T follicular helper cell (primary cell): ENCODE measurements at places on chromosomes 3 and 15.

GRCh38 chr3:127775398-127776109 is 46.8 kb downstream of the MGLL start:
- DNase-seq, result no peak

- no peak for DNase-seq
Observed at GRCh38 chr3:36211652-36211999, 168.7 kb upstream of the STAC start.

DNA sequence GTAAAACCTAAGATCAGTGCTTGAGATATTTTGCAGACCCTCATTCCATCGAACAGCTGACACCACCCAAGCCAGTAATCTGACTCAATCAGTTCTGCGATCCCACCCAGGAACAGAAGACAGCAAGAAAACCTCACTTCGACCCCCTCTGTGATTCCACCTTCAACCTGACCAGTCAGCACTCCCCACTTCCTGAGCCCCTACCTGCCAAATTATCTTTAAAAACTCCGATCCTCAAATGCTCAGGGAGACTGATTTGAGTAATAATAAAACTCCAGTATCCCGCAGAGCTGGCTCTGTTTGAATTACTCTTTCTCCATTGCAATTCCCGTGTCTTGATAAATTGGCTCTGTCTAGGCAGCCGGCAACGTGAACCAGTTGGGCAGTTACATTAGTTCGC is 25.7 kb upstream of the CLDN16 start:
- no peak for DNase-seq

DNA sequence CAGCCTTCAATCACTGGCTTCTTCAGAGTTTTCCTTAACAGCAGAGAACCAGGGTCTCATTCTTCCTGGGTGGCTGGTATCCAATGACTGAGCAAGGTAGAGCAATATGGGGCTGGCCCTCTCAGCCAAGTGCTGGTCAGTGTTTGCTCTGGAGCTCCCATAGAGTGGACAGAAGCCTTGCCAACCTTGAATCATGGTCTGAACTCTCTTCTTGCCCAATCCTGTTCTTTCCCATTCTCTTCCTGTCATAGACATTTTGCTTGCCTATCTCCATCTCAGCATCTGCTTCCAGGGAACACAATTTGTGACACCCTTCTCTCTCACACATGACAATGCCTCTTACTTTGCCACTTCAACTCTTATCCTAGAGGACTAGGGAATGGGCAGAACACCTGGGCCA is 245.6 kb upstream of the PEX5L start:
- no peak for DNase-seq

DNA sequence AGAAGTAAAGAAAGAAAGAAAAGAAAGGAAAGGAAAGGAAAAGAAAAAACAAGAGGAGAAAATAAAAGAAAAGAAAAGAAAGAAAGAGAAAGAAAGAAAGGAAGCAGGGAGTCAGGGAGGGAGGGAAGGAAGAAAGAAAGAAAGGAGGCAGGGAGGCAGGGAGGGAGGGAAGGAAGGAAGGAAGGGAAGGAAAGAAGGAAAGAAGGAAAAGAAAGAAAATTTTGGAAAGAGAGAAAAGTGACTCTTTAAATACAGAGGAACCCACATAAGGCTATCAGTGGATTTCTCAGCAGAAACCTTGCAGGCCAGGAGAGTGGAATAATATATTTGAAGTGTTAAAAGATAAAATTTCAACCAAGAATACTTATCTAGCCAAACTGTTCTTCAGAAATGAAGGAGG is 44.2 kb upstream of the GNB4 start:
- DNase-seq, result no peak

GRCh38 chr3:76024640-76025039 is 239.3 kb upstream of the ZNF717 start:
- no peak for DNase-seq

GRCh38 chr15:74545086-74545485 is 4.1 kb downstream of the ARID3B start:
- DNase-seq, result no peak

DNA sequence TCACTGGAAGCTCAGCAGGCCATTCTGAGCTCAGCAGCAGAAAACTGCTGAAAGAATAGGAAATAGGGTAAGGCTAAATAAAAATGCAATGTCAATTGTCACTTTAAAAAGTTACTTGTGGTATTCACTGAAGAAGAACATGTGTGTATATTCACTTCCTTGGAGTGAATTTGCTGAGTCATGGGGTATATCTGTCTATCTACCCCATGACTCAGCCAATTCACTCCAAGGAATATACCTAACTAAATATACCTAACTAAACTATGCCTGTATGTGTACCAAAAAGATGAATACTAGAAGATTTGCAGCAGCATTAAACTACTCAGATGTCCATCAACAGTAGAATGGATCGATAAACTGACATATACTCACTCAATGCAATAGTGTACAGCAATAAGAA is 69.5 kb upstream of the KCNAB1 start:
- no peak for DNase-seq

GRCh38 chr3:138253609-138254008 is 66.5 kb downstream of the ARMC8 start:
- DNase-seq, result no peak

DNA sequence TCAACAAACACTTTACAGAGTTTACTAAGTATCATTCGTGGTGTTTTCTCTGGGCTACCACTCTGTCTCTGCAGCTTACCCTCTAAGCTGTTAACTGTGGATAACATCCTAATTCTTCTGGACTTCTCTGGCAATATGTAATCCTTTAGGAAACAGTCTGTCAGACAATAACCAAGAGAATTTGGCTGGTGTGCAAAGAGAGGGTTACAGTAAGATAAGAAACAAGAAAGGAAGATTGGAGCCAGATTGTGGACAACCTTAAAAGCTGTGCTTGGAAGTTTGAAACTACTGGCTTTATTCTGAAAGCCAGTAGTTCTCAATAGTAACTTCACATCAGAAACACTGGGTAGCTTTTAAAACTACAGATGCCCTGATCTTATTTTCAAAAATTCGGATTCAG is 778 bp downstream of the ARL6 start:
- no peak for DNase-seq

DNA sequence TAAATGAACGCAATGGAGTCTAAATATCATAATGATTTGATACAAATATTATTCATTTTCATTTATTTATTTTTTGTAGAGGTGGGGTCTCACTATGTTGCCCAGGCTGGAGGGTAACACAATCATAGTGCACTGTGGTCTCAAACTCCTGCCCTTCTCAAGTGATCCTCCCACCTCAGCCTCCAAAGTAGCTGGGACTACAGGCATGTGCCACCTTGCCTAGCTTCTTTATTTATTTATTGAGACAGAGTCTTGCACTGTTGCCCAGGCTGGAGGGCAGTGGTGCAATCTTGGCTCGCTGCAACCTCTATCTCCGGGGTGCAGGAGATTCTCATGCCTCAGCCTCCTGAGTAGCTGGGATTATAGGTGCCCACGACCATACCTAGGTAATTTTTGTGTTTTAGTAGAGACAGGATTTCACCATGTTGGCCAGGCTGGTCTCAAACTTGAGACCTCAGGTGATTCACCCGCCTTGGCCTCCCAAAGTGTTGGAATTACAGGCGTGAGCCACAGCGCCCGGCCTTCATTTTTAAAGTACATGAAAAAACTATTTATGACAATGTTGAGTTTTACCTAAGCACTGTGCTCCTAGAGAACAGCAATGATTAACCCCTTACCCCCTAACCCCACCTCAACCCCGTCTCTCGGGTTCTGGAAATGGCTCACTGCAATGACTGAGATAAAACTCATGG is 4.0 kb upstream of the AEN start:
- DNase-seq, result no peak

DNA sequence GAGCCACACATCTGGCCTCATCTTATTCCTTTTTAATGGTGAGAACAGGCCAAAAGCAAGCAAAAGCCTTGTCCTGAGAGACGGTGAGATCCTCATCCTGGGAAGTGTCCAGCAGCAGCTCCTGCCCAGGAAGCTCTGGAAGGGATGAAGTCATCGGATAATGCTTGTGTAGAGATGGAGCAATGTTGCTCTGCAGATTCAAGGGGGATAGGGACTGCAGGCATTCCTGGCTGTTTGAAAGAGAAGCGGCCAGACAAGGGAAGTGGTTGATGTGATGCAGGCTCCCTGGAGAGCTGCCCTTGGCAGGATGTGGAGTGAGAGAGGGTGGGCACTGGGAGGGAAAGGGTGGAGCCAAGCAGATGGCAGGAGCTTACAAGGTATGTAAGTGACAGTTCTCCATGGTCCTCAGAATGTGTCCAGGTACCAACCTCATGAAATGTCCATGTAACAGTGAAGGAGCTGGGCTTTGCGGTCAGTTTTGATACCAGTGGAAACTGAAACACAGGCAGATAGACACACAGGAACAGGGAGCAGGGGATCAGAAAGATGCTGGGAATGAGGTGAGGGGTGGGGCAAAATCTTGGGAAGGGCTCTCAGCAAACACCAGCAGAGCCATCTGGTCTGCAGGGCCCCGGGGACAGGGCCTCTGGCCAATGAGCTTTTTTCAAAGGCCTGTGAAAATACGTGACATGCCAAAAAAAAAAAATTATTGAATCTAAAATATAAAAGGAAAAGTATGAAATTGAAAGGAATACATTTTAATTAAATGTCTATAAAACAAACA is 32.2 kb upstream of the LACTB start:
- no peak for DNase-seq

DNA sequence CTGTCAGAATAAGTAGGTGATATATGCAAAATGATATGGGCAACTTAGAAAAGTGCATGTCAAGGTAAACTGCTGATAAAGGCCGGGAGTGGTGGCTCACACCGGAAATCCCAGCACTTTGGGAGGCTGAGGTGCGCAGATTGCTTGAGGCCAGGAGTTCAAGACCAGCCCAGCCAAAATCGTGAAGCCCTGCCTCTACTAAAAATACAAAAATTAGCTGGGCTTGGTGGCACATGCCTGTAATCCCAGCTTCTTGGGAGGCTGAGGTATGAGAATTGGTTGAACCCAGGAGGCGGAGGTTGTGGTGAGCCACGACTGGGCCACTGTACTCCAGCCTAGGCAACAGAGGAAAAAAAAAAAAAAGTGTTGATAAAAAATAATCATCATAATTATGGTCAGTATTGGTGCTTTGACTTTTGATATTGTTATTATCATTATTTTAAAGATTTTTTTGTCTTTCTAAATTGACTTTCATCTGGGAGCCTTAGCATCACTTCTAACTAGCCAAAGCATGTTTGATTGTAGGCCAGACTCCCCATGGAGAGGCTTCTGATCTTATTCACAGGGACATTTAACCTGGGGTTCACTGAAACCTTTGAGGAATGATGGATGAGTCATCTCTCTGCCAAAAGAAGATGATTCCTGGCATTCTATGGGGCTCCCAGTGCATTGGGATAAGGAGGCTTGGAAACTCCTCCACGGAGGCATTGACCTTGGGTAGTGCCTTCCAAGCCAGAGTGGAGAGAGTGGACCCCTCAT is 5.6 kb downstream of the ZBTB38 start:
- no peak for DNase-seq

- DNase-seq, result peak; percentile 40
Observed at GRCh38 chr3:36893137-36893557, 51.7 kb downstream of the TRANK1 start.

DNA sequence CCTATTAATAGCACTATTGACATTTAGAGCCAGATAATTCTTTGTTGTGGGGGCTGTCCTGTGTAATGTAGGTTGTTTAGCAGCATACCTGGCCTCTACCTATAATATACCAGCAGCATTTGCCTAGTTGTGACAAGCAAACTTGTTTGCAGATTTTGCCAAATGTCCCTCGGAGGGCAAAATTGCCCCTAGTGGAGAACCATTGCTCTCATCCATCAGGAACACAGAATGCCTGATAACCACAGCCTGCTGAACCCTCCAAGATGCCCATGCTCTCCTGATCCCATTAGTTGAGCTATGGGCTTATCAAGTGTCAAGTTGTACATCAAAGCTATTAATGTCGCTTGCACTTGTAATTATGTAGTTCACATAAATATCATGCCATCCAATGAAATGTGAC is 15.0 kb upstream of the KBTBD8 start:
- DNase-seq, result no peak

DNA sequence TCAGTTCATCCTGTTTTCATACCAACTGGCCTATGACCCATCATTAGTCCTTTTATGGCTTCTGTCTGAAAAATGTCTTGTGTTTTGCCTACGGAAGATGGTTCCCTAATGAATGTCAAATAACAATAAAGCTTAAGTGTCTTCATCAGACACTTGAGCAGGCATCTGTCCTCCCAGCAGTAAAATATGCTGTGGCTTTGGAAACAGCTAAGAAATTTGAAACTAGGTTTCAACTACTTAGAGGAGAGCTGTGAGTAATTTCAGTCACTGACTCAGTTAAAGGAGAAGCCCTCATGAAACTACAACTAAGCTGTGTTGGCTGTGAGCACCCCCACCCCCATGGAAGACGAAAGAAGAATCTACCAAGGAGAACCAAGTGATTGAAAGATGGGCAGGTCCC is 409.4 kb upstream of the PPP2R3A start:
- DNase-seq, result no peak

GRCh38 chr3:10234526-10235230 is 13.6 kb upstream of the TATDN2 start:
- DNase-seq, result no peak

DNA sequence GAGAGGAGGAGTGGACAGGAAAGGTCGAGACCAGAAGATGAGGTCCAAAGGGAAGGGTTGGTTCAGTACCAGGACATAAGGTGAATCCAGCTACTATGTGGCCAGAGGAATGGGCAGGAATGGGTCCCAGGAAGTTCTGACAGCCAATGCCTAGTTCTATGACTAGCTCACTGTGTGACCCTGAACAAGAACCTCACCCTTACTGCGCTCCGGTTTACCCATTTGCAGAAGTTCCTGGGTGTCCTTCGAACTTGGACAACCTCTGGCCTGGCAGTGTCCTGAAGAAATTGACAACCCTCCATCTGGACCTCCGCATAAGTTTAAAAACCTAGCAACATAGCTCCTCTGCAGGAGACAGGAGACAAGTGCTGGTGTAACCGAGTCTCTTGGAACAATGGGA is 12.2 kb upstream of the PSTPIP1 start:
- DNase-seq, result no peak

- no peak for DNase-seq
Observed at GRCh38 chr3:70189884-70190473, 122.5 kb downstream of the MDFIC2 start.

GRCh38 chr15:65434201-65434600 is 11.5 kb upstream of the IGDCC4 start:
- no peak for DNase-seq

- DNase-seq, result no peak
Observed at GRCh38 chr15:58407236-58407775, 24.5 kb upstream of the LIPC start.

DNA sequence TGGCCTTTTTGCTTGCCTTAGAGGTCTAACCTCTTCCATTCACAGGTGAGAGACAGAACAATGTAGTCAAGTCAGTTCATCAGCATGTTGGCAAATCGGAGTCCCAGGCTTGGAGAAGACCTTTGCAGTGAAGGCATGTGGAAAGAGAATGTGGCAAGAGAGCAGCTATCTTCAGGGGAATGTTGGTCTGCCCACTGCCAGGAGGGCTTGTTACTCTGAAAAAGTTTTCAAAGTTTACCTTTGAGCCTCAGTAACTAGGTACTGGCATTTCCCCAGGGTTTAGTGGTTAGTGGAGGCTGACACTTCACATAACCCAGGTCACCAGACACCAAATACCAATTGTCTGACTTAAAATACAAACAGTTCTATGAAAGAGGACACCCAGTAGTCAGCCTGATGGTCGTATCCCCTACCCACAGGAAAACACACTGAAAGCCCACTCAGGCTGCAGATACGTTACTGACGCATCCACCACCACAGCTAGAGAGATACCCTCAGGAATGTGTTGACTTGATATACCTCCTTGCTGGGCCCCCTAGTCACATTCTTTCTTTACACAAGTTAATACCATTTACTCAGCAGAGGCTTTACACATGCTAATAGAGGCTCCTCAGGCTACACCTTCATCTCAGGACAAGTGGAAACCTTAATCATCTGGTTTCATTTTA is 9.7 kb upstream of the ARID3B start:
- no peak for DNase-seq

- DNase-seq, result no peak
Observed at GRCh38 chr3:23254835-23255234, 51.7 kb downstream of the UBE2E2 start.
